Renal pelvis (tissue), 12 donors: ENCODE measurements at places on chromosomes 12 and 14. TPM values are rescaled to one million over a fixed set of nuclear protein-coding genes. Genes with fewer than 3 reads are reported as not detected.

Gene FLRT2
- 204 TPM for polyA plus RNA-seq

Gene KRT73
- not detected for polyA plus RNA-seq

Gene ASCL1
- 0.18 TPM for polyA plus RNA-seq

Gene GPRC5A
- 7.4 TPM for polyA plus RNA-seq

Gene LRFN5
- 11.8 TPM for polyA plus RNA-seq

Gene MMP19
- 0.61 TPM for polyA plus RNA-seq

Gene CLEC6A
- polyA plus RNA-seq: 0.07 TPM

Gene ALX1
- 25.2 TPM for polyA plus RNA-seq

Gene TEX52
- polyA plus RNA-seq: 3.9 TPM

Gene KRT78
- not detected for polyA plus RNA-seq

Gene SYCP3
- polyA plus RNA-seq: 0.85 TPM

Gene LRRIQ1
- 37.5 TPM for polyA plus RNA-seq

Gene OR6C2
- not detected for polyA plus RNA-seq

Gene CCDC77
- polyA plus RNA-seq: 30.1 TPM

Gene SSTR1
- polyA plus RNA-seq: 2.9 TPM

Gene MED6
- 29.4 TPM for polyA plus RNA-seq

Gene CEP83
- 34.9 TPM for polyA plus RNA-seq

Gene OAS1
- 13.8 TPM for polyA plus RNA-seq

Gene ARHGEF40
- polyA plus RNA-seq: 78.4 TPM

Gene SCNN1A
- polyA plus RNA-seq: 105 TPM

Gene HOTAIR
- polyA plus RNA-seq: 1.5 TPM

Gene NOVA1
- polyA plus RNA-seq: 20.5 TPM

Gene KRT80
- polyA plus RNA-seq: 0.70 TPM

Gene TCL1A
- 0.50 TPM for polyA plus RNA-seq
